Kidney capillary endothelial cell (primary cell): ENCODE measurements at places on chromosomes 6 and 20.
A peak's percentile ranks its signal among the peaks of the same experiment; 100 is the strongest.

DNA sequence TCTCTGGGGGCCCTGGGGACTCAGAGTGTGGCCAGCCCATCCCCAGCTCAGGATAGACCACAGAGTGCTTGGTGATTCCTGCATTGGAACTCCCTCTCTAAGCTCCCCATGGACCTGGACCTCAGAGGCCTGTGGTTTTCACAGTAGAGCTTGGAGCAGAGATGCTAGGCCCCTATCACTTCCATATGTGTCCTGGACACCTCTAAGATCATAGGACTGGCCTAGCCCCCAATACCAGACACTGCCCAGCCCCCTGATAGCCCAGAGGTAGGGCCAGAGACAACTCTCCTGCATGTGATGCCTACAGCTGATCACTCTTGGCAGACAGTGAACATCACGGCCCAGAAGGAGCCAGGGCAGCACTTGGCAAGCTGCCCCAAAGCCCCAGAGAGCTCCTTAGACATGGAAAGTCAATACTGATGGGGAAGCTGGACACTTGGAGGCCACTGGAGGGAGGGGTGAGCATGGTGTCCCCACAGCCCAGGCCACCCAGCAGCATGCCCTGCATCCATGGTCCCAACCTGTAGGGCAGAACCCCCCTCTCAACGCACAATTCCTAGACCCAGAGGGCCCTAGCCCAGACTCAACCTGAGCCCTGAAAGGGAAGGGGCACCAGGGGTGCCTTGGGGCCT is 27.1 kb downstream of the UBD start:
- no peak for DNase-seq

DNA sequence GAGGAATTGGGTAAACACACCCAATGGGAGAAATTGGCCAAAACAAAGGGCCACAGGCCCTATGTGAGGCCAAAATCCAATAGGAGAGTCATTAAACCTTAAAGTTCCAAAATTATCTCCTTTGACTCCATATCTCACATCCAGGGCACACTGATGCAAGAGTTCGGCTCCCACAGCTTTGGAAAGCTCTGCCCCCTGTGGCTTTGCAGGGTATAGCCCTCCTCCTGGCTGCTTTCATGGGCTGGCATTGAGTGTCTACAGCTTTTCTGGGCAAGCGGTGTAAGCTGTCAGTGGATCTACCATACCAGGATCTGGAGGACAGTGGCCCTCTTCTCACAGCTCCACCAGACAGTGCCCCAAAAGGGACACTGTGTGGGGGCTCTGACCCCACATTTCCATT is 160.5 kb downstream of the ADGRG6 start:
- DNase-seq: no peak

GRCh38 chr6:137307163-137307854 is 88.1 kb upstream of the IFNGR1 start:
- DNase-seq: no peak

DNA sequence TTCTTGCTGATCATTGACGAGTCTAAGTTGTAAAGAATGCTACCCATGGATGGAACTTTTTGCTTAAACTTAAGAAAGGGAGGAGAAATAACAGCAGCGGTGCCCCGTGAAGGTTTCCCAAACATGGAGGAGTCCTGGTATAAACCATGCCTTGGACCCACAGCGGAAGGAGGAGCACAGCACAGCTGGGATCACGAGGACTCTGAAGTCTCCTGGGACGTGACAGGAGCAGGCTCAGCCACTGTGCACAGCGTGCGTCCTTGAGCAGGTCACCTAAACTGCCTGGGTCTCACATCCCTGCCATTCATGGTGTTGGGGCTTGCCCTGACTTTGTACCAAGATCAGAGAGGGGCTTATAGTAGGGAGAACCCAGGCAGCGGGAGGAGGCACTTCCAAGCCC is 56.1 kb upstream of the UNC93A start:
- no peak for DNase-seq

GRCh38 chr20:37668166-37668565 is 25.7 kb upstream of the CTNNBL1 start:
- DNase-seq: no peak

- no peak for DNase-seq
Observed at GRCh38 chr20:3890999-3891929, 2.1 kb downstream of the PANK2 start.

DNA sequence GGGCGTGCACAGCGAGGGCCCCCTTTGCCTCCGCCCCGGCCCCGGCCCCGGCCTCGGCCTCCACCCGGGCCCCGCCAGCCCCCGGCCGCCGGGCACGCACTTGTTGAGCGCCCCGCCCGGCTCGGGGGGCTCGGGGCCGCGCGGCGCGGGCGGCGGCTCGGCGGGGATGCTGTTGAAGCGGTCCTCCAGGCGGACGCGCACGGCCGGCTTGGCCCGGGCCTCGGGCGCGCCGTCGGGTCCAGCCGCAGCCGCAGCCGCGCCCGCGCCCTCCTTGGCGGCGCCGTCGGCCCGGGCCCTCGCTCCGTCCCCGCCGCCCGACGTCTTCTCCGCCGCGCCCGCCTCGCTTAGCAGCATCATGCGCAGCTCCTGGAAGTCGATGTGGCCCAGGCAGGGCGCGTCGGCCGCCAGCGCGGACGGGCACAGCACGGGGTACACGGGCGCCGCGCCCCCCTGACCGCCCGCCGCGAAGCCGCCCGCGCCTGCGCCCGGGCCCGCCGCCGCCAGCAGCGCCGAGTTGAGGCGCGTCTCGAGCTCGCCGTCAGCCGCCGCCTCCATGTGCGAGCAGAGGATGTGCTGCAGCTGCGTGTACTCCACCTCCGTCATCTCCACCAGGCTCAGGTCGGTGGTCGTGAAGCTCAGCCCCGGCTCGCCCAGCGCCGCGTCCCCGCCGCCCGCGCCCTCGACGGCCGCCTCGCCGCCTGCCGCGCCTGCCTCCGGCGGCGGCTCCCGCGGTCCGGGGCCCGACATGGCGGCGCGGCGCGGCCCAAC is 514 bp downstream of the TCFL5 start:
- peak; percentile 16 for DNase-seq

DNA sequence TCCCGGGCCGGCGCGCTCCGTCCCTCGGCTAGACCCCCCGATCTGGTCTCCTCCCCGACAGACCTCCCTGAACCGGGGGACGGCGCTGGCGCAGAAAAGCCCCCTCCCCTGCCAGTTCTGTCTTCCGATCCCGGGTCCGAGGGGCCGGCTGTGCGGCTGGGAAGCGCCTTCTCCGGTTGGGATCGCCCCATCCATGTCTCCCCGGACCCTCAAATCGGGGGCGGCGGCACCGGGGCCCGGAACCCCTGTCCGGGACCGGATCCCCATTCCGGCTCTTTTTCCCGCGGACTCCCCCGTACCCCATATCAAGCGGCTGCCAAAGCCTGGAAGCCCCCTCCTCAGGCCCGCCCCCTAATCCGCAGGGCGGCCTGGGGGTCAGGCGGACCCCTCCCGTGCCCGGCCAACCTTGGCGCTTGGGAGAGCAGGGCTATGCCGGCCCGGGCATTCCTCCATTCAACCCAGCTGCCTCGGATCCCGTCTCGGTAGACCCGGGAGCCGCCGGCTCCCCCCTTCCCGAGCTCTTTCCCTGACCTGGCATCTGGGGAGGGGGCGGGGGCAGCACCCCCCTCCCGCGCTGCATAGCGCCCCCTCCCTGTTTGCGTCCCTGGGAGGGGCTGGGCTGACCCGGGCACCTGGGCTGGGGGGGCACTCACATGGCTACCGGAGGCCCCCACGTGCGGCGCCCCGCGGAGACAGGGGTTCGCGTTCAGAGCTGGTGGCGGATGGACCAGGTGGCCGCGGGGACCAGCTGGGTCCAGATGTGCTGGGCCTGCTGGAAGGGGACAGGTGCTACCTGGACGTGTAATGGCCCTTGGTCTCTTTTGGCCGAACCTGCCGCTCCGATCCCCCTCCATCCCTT is 643 bp downstream of the DLGAP4 start:
- no peak for DNase-seq

GRCh38 chr6:75300531-75300855 is 15.9 kb upstream of the TMEM30A start:
- DNase-seq: no peak

DNA sequence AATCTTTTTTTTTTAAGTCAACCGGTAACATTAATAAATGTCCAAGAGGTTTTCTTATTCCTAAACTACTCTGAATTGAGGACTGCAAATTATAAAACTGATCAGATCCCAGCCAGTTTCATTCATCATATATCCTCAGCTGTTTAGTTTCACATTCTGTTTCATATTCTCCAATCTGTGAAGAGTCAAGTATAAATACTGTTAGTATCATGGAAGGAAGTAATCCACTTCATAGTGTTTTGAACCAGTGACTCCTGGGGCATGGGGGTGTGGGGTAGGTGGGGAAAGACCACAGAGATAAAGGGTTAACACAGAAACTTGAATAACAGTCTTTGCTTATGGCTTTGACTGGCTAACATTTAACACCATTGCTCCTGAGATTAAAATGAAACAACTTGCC is 69.9 kb downstream of the FYN start:
- no peak for DNase-seq

DNA sequence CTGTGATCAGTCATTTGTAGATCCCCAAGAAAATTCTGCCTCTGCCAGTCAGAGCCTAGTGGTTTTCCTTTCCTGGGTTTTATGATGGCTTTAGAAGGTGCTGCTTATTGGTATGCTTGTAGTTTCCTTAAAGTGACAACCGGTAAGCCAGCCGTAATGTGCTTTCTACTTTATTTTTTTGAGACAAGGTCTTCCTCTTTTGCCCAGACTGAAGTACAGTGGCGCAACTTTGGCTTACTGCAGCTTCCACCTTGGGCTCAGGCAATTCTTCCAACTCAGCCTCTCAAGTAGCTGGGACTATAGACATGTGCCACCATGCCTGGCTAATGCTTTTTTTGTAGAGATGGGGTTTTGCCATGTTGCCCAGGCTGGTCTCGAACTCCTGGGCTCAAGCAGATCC is 23.5 kb downstream of the MCM8 start:
- no peak for DNase-seq

GRCh38 chr6:163635731-163636364 is 221.3 kb downstream of the QKI start:
- no peak for DNase-seq

GRCh38 chr6:52537001-52537753 is 39.7 kb downstream of the TRAM2 start:
- DNase-seq: peak; percentile 71

- DNase-seq: no peak
Observed at GRCh38 chr6:41929924-41930323, 8.6 kb downstream of the BYSL start.

DNA sequence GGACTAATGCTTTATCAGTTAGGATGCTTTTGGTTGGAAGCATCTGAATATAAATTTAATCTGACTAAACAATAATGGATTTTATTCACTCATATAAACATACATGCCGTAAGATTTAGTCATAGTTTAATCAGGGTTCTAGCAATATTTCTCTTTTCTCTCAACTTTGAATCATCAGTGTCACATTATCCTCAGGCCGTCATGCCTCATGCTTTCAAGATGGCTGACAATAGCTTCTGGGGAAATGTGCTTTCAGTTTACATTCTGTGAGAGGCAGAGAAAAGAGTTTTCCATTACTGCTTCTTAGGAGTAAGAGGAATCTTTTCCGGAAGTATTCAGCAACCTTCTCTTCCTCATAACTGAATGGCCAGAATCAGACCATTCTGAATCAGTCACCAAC is 162.2 kb downstream of the GJA1 start:
- no peak for DNase-seq

- DNase-seq: peak; percentile 40
Observed at GRCh38 chr20:62010551-62011402, 54.9 kb downstream of the TAF4 start.

DNA sequence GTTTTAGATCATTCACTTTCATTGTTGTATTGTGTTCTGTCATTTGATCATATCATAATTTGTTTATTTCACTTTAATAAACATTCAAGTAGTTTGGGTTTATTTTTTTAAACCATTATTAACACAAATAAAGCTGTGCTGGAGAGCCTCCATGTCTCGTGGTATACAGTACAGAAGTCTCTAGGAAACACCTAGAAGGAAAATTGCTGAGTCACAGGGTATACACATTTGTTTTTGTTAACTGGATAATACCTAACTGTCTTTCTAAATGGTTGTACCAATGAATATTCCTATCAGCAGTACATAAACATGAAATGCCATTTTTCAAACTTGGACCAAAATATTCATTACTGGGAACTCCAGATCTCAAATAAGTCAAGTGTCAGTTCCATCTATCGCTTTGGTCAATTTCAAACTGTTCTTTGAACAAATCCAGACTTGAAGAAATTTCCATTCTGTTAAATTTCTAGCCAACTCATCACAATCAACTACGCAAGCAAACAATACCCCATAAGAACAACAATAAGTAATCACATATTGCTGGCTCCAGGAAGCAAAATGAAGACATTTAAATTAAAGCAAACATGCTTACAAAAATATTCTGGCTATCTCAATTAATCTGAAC is 138.1 kb downstream of the ATXN1 start:
- no peak for DNase-seq

GRCh38 chr20:57049296-57049695 is 217.1 kb downstream of the BMP7 start:
- DNase-seq: no peak

GRCh38 chr6:1787894-1788293 is 178.2 kb downstream of the FOXC1 start:
- DNase-seq: peak; percentile 86

- DNase-seq: no peak
Observed at GRCh38 chr20:12061466-12061865, 143.8 kb downstream of the BTBD3 start.

DNA sequence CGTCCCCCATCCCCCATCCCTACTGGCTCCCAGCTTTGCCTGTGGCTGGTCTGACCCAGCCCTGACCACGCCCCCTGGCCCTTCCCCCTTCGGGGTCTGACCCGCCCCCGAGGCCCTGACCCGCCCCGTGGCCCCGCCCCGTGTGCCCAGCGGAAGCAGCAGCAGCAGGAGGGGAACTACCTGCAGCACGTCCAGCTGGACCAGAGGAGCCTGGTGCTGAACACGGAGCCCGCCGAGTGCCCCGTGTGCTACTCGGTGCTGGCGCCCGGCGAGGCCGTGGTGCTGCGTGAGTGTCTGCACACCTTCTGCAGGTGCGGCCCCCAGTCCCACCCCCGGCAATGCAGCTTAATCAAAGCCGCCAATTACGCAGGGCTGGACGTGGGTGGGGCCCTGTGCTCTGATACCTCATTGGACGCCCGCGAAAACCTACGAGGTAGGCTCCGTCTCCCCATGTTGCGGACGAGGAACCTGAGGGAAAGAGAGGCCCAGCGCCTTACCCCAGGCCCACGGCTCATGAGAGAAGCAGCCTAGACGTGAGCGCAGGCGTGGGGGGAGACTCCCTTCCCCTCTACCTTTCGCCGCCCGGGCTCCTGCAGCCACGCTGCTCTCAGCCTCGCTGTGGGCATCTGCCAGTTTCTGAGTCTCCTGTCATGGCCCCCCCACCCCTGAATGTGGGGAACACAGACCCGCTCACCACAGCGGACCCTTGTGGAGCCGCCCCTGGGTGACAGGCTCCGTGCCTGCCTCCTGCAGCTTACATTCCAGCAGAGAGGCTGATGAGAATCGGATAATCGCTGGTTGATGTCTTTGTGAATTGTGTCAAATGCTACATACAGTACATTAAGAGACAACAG is 12.8 kb downstream of the RBCK1 start:
- DNase-seq: no peak

GRCh38 chr6:108650781-108651180 is 90.1 kb downstream of the FOXO3 start:
- DNase-seq: no peak
